ENCODE measurements at places on chromosomes 3 and 15. TPM values are rescaled to one million over a fixed set of nuclear protein-coding genes. Genes with fewer than 3 reads are reported as not detected.

The AP3B2 gene
- total RNA-seq = 0.88 TPM

The FGF12 gene
- total RNA-seq = 0.72 TPM

The CEMIP gene
- 17.3 TPM for total RNA-seq

The TM4SF18 gene
- 0.76 TPM for total RNA-seq

The ZIC1 gene
- total RNA-seq = 0.36 TPM

The TJP1 gene
- total RNA-seq = 118 TPM

The STARD9 gene
- total RNA-seq = 1.2 TPM

The MRPS11 gene
- 42.7 TPM for total RNA-seq

The DNAH1 gene
- 1.6 TPM for total RNA-seq

The ERICH6 gene
- total RNA-seq = not detected

The IL17RC gene
- 26.6 TPM for total RNA-seq

The ILDR1 gene
- 6.3 TPM for total RNA-seq

The ANXA2 gene
- 2,122 TPM for total RNA-seq

The RTP2 gene
- not detected for total RNA-seq

The CCRL2 gene
- 0.24 TPM for total RNA-seq

The DLEC1 gene
- total RNA-seq = 0.08 TPM
